ENCODE measurements at places on chromosomes 4 and X.
A peak's percentile ranks its signal among the peaks of the same experiment; 100 is the strongest.

- no peak for DNase-seq
Measured at GRCh38 chrX:97215186-97215585, 331.5 kb downstream of the RPA4 start.

- DNase-seq = no peak
Measured at GRCh38 chr4:101169044-101170014, 178.0 kb downstream of the PPP3CA start.

DNA sequence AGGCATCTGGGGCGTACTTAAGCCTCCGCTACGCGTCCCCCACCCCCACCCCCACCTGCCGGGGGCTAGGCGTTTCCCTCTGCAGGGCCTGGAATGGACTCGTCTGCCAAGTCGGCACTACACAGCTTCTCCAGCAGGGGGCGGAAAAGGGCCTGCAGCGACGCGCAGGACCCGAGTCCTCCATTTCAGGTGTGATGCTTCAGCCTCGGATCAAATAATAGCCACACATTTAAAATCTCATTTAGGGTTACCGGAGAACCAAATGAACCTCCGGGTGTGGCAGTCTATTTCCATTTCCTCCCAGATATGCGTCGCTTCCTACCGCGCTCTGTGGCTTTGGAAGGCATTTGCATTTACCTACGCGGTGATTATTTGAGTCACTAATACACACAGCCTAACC is 2.9 kb downstream of the PAK3 start:
- DNase-seq = peak; percentile 52

GRCh38 chrX:31316340-31316991 is 244.6 kb upstream of the FTHL17 start:
- no peak for DNase-seq

GRCh38 chr4:151049430-151049884 is 34.4 kb upstream of the LRBA start:
- DNase-seq = no peak

DNA sequence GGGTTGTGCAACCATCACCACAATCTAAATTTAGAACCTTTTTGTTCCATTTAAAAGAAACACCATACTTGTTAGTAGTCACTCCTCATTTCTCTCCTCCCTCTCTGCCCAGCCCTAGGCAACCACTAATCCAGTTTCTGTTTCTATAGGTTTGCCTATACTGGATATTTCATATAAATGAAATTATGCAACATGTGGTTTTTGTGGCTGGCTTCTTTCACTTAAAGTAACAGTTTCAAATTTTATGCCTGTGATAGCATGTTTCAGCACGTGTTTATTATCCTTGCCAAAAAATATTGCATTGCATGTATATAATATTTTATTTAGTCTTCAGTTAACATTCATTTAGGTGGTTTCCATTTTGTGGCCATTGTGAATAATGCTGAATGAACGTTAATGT is 437.6 kb downstream of the IL1RAPL1 start:
- DNase-seq = no peak
